IPS-NIHi11 (cell line): ENCODE measurements at places on chromosomes 5 and 9.
A peak's percentile ranks its signal among the peaks of the same experiment; 100 is the strongest.

DNA sequence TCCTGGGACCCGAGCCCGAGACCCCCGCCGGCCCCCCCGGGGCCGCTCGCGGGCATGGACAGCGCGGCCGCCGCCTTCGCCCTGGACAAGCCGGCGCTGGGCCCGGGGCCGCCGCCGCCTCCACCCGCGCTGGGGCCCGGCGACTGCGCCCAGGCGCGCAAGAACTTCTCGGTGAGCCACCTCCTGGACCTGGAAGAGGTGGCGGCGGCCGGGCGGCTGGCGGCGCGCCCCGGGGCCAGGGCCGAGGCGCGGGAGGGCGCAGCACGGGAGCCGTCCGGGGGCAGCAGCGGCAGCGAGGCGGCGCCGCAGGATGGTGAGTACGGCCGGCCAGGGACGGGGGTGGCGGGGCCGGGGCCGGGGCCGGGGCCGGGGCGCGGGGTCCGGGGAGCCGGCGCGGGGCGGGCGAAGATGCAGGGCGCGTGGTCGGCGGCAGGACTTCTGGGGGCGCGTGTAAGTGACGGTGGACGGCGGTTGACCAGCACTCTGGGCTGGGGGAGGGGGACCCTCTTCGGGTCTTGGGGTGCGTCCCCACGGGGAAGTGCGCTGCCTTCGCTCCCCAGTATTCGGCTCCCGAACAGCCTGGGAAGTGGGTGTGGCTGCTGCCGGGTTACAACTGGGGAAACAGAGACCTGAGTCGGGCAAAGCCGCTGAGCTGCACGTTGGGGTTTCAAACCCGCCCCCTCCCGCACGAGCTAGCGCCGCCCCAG is 520 bp downstream of the PRRX2 start:
- DNase-seq = peak; percentile 67

DNA sequence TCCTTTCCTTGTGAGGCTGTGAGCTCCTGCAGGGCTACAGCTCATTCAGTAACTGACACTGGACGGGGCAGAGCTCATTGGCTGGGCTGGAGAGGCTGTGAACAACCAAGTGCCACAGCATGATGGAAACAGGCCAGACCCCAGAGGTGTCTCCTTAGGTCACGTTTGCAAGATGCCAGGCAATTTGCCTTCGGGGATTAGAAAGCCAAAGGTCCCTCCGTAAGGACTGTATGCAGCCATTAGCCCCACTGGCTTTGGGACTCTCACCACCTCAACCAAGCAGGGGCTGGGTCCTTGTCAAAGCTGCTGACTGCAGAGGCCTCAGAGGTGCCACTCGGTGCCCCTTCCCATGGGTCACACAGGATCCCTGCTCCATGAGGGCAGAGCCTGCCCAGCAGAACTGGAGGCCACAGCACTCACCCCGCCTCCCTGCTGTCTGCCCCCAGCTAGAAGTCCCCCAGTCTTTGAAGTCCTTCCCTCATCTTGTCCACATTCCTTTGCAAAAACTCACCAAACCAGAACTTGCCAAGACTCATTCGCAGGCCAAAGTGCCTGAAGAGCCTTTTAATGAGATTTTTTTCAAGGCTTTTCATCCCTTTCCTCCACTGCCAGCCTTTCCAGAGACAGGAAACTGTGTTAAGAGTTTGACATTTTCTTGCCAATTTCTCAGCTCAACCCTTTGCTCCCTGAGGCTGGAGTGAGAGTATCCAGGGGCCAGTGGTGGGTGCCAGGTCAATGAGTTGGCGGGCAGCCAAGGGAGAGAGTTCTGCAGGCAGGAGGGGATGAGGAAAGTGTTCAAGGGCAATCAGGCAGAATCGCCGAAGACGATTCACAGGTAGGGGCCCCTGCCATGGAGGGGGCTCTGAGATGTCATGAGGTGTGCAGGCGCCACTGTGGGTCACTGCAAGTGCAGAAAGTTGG is 39.7 kb upstream of the SLC25A51 start:
- no peak for DNase-seq

GRCh38 chr5:38341641-38342040 is 83.3 kb downstream of the EGFLAM start:
- no peak for DNase-seq

- peak; percentile 25 for DNase-seq
Observed at GRCh38 chr9:75866273-75866871, 24.1 kb upstream of the PCSK5 start.

- no peak for DNase-seq
Observed at GRCh38 chr9:36158122-36158521, 11.1 kb upstream of the CCIN start.

- no peak for DNase-seq
Observed at GRCh38 chr9:114957558-114957957, 27.2 kb upstream of the TNFSF8 start.

DNA sequence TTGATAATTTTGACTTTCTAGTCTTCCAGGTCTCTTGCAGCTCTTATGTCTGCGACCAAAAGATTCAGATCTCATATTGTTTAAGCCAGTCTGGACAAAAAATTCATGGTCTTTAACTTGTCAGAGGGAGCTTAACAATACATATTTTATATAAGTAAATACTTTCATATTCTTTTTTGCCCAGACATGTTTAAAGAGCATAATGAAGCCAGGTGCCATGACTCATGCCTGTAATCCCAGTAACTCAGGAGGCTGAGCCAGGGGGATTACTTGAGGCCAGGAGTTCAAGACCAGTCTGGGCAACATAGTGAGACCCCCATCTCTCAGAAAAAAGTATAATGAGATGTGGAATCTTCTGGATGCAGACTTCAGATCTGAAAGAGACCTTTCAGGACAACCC is 69.8 kb downstream of the JMY start:
- no peak for DNase-seq

DNA sequence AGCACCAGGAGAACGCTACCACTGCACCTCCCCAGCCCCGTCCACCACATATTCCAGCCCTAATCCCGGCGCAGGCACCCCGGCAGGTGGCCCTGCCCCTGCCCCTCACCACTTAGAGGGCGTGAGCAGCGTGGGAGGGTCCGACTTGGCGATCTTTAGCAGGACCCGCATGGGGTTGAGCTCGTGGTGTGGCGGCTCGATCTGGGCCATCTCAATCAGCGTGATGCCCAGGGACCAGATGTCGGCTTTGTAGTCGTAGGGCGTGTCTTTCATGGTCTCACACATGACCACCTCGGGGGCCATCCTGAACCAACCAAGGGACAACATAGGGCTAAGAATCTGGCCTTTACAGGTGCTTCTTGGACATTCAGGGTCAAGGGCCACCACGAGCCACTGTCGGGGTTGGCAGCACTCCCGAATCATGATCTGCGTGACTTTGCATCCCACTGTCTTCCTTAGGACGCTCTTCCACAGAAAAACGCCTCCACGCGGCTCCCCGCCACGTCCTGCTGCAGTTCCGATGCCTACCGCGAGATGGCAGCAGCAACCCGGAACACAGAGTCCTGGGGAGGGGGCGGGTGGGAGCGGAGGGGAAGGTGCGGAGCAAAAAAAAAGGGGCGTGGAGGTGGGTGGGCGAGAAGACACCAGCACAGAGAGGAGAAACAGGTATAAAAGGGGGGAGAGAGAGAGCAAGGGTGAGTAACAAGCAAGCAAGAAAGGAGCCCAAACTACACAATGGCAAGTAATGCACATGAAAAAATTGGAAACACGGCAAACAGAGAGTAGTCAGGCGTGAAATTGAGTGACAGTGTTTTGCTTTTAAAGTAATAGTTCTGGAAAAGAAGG is 81.3 kb downstream of the STK10 start:
- DNase-seq = peak; percentile 82

- no peak for DNase-seq
Observed at GRCh38 chr5:83368319-83368718, 103.2 kb upstream of the VCAN start.

DNA sequence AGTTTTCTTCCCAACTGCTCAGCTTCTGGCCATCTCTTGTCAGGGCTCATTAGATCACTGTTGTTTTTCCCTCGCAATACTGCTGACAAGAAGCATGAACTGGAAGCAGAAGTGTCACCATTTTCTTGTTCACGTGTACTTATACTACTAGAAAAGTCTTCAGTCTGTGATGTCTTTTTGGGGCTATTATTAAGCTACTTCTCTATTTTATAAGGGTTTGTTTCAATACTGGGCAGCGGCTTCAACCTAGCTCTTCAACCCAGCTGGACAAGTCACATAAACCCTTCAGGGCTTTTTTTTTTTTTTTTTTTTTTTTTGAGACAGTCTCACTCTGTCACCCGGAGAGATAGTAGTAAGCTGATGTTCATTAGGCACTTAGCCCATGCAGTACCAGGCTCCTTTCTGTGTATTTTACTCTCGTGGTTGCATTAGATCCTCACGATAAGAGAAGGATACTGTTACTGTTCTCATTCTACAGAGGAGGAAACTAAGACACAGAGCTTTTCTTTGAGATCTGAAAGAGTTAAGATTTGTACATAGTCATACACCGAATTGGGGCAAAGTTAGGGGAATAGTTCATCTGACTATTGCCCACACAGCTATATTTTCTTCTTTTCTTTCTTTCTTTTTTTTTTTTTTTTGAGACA is 20.5 kb downstream of the RAPGEF1 start:
- no peak for DNase-seq

GRCh38 chr9:134293611-134294152 is 32.6 kb upstream of the RXRA start:
- peak; percentile 66 for DNase-seq

DNA sequence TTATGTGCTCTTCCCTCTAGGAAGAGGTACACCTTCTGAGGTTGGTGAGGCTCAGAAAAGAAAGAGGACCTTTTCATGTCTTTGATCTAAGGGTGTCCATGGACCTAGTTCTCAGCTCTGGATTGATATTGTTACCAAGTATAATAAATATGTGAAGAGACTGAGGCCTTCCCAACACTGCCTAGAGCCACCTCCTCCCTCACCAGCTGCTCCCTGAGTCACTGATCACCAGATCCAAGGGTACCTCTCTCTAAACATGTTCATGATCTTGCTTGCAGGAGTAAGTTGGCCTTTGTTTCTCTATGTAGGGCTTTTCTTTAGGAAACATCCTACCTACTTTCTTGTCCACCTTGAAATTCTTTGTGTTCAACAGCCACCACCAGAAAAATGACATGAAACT is 218.8 kb upstream of the ADRA1B start:
- no peak for DNase-seq

- no peak for DNase-seq
Observed at GRCh38 chr9:124251605-124252378, 6.0 kb upstream of the NEK6 start.

GRCh38 chr9:96008502-96009222 is 133.2 kb downstream of the ERCC6L2 start:
- DNase-seq = no peak

DNA sequence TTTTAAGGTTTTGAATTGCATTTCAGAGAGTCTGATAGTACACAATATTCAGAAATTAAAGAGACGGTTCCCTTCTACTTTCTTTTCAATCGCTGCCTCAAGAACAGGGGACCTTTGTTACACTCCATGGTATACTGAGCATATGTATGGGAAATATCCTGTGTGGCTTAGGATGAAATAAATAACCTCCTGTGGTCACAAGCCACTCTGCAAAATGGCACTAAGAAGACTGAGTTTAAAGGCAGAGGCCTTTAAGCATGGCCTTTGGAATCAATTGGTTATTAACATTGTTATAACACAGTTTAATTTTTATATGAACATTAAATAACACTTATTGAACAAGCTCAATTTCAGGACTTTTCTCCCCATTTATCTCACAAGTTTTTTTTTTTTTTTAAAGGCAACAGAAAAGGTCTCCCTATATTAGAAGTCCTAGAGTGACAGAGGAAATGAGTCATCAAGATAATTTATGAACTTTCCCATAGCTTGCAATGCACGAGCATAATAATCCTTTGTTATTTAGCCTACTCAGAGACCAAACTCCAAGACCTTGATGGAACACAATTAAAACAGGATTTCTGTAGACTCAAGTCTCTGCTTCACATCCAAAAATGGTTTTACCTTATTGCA is 341.9 kb downstream of the TMEM167A start:
- DNase-seq = peak; percentile 15

GRCh38 chr9:127707766-127708165 is 978 bp downstream of the CFAP157 start:
- DNase-seq = no peak

GRCh38 chr9:92616199-92616641 is 53.7 kb downstream of the IPPK start:
- DNase-seq = no peak

DNA sequence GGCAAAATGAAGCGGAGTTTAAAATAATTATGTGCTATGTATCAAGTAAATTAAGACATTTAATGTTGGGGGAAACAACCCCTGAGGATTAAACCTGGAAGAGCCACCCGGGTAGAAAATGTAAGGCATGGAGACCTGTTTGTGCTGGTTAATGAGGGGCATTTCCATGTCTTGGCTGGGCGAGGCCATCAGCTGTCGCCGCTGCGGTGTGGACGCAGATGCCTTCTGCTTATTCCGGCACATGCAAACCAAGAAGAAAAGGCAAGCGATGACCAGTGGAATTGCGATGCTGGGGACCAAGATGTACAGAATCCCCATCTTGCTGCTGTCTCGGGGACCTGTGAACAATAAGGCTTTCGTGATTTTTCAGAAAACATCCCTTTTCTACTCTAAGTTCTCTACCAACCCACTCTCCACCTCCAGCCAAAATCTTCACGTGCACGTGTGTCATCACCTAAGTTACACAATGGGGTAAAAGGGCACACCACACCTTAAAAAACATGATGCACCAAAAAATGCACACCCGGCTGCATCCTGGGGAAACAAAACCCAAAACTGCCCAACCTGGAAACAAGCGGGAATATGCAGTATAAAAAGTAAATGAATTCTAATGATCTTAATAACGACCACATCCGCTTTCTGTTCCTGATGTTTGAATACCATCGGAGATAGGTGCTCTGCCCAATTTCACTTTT is 223.5 kb downstream of the ROR2 start:
- DNase-seq = no peak

DNA sequence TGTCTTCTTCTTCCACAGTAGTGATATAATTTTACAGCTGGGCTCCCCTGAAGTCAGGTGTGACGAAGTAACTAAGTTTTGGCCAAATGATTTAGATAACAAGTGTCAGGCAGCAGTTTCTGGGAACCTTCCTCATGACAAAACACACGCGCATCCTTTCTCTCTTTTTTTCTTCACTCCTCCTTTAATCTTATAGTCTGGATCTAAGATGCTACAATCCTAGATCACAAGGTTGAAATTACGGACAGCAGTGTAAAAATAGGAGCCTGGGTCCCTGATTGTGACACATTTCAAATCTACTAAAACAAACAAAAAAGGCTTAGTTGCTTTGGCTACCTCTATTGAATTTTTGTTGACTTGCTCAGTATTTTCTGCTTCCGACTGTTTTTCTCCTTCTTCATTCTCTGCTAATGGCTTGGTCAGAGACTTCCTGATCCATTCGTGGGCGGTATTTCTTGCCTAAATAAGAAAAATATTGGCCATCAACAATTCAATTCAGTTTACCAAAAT is 36.1 kb downstream of the FAM114A2 start:
- no peak for DNase-seq

DNA sequence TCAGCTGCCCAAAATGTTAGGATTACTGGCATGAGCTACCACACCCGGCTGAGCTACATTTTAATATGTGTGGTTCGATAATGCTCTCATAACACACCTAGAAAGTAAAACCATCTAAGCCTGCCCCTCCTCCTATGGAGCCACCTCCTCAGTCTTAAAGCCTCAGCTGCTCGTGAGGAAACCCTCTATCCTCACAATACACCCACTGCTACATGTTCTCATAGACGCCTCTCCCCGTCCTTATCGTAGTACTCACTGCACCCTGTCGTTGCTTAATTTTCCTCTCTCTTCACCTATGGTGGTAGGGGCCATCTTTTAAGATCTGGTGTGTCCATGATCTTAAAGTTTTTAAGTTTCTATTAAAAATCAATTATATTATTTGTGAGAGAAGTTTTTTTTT is 72.9 kb downstream of the RCL1 start:
- no peak for DNase-seq
